ENCODE measurements at places on chromosomes 2 and 18. TPM values are rescaled to one million over a fixed set of nuclear protein-coding genes. Genes with fewer than 3 reads are reported as not detected.
A peak's percentile ranks its signal among the peaks of the same experiment; 100 is the strongest.

DNA sequence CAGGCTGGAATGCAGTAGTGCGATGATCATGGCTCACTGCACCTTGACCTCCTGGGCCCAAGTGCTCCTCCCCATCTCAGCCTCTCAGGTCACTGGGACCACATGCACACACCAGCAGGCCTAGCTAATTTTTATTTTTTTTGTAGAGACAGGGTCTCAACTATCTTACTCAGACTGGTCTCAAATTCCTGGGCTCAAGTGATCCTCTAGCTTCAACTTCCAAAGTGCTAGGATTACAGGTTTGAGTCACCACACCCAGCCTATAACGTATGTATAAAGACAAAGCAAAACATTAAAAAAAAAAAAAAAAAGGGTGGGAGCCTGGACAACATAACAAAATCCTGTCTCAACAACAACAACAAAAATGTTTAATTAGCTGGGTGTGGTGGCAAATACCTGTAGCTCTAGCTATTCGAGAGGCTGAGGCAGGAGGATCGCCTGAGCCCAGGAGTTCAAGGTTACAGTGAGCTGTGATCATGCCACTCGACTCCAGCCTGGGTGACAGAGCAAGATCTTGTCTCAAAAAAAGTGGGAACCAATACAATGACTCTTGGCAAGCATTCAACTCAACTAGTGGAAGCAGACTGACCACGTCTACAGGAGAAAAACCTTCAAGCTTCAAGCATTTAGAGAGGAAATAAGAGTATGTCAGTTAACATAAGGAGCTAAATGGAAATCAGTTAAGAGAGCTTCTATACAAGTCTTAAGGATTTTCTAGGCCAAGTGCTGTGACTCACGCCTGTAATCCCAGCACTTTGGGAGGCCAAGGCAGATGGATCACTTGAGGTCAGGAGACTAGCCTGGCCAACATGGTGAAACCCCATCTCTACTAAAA, 2.6 kb downstream of the GTF3C2 start:
- DNase-seq: peak; percentile 26

MC4R gene
- total RNA-seq: not detected

- no peak for DNase-seq
Observed at GRCh38 chr18:48805826-48806535, 144.8 kb downstream of the SMAD7 start.

DNA sequence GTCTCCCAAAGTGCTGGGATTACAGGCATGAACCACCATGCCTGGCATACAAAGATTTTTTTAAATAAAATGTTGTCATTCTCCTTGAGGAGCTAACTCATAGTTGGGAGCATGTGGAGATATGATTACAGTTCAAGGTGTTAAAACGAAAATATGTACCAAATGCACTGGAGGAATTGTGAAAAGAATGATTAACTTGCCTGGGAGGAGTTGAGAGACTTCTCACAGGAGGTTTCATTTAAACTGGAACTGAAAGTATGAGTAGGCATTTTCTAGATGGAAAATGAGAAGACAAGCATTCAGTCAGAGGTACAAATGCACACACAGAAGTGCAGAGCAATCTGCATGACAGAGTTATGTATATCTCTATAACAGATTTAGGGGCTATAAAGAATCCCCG, 126.6 kb upstream of the PDE1A start:
- no peak for DNase-seq

- peak; percentile 62 for DNase-seq
Observed at GRCh38 chr2:99836690-99837605, 305.4 kb downstream of the AFF3 start.

GRCh38 chr2:17752892-17753802, 463 bp downstream of the SMC6 start:
- DNase-seq: peak; percentile 43

CCDC142 gene
- total RNA-seq: 27.7 TPM

GRCh38 chr18:36942264-36942663, 113.3 kb downstream of the KIAA1328 start:
- DNase-seq: peak; percentile 31

PDE1A gene
- total RNA-seq: 34.9 TPM

DNA sequence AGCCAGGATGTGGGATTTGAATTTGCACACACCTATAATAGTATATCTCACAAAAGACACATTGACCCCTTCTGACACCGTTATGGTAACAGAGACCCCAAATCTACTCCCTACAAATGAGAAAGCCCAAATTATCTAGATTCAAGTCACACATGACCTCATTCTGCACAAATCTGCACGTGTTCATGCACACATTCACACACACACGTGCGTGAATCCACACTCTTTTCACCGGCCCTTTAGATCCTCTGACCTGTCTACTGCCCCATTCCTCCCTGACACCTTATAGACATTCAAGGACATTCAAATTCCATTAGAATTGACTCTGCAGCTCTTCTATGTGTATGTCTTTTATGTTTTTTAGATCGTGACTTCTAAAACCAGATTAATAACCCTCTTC, 627.8 kb upstream of the ID2 start:
- DNase-seq: no peak

DNA sequence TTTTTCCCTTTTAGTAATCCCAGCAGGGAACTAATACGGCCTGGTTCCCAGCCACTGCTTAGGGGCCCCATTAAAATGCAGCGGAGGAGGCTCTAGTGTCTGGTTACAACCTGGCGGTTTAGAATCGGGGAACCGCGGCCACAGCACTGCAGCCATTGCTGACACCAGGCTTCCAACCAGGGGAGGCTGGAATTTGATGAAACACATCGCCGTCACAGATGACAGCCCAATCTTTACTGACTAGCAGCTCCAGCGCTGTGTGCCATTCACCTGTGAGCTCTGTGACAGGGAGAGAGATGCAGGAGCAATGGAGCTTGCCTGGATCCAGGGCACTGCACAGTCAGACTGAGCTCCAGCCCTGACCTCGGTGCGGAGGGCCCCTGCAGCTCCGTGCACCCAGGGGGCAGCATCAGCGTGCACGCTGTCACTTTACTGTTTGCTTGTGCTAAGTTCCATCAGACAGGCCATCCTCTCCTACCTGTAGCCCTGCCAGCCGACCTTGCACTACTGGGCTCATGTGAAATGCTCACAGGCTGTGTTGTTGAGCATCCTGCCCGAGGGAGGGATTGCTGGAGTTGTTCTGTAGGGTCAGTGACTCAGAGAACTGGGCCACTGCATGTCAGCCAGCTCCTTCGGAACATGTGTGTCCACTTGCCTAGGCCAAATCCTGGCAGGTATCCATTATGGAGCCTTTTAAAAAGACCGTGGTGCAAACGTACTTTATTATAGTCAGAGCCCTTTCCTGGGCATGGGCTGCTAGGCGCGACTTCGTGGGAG, 203.5 kb downstream of the SEPTIN10 start:
- DNase-seq: peak; percentile 53

UPP2 gene
- not detected for total RNA-seq

DNA sequence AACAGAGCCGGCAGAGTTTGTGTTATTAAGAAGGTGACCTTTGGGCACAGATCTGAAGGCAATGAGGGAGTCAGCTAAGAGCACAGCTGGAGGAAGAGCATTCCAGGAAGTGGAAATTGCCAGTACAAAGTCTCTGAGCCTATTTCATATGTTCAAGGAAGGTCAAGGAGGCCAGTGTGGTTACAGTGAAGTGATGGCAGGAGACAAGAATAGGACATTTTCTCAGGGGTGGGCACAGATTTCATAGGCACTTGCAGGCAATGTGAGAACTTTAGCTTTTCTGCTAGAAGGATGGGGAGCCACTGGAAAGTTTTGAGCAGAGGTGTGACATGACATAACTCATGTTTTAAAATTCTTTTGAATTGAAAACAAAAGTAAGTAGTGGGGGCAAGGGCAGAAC, 50.3 kb downstream of the ARHGAP25 start:
- no peak for DNase-seq

EGR4 gene
- not detected for total RNA-seq

DNA sequence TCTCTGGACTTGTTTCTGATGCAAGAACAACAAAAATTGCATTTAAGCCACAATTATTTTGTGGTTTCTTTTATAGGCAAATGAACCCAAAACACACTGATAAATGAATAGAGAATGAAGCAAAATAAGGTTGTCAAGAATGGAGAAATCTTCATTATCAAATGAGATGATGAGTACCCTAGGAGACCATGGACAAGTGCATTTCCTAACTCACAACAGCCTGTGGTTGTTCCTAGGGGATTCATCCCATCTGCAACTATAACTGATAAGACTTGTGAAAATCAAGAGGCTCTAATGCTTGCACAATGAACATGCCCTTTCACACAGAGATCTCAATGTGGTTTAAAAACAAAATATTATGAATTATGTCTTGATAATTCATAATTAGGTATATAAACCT, 159.9 kb downstream of the PDE1A start:
- peak; percentile 4 for DNase-seq

GRCh38 chr2:231542136-231542535, 11.9 kb upstream of the NMUR1 start:
- DNase-seq: peak; percentile 58

DNA sequence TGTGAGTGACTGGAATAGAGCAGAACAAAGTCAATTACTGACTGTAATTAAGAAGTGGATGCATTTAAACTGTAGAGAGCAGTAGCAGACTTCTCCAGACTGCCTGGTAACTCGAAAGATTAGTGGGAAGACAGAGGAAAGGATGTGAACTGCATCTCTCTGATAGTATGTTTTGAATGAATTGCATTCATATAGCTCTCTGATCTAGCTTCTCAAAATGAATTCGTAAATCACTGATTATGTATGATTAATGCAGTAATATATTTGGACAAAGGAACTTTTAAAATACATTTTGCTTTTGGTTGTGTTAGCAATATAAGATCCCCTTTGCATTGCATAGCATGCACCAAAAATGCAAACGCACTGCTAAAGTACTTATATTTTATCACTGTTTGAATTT, 304.0 kb downstream of the ARHGAP15 start:
- peak; percentile 17 for DNase-seq

- DNase-seq: no peak
Observed at GRCh38 chr2:60158262-60158661, 395.2 kb downstream of the BCL11A start.

- no peak for DNase-seq
Observed at GRCh38 chr2:70356941-70357683, 55.2 kb upstream of the FAM136A start.

CLIP4 gene
- total RNA-seq: 73.5 TPM

DNA sequence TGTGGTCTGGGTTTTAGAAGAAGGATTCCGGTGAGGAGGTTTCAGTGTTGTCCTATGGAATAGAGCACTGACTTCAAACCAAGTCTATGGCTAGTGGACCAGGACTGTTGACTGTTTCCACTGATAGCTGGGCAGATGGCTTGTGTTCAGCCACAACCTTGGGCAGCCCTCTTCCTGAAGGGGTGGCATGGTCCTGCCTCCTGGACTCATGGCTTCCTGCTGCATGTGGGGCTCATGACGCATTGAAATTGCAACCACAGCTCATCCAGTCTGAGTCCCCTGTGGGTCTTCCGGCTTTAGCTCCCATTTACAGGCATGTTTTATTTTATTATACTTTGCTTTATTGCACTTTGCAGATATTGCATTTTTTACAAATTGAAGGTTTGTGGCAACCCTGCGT, 105.0 kb downstream of the B3GNT2 start:
- DNase-seq: no peak

CYBRD1 gene
- total RNA-seq: 412 TPM

EPB41L3 gene
- 28.0 TPM for total RNA-seq

DNA sequence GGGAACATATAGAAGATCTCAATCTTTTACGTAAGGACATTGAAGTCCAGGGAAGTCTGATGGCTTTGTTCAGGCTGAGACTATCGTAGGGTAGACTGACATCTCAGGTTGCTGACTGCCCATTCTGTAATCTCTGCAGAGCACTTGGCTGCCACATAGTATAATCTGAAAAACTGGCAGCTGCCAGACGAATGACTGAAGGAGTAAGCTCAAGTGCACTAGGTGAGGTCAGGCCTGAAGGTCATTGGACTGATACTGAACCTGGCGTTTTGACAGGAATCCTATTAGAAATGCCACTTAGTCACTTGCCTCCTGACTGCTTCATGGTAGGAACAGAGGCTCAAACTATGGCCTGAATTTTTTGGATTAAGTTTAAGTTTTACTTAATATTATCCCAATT, 23.5 kb downstream of the GPD2 start:
- DNase-seq: no peak

- DNase-seq: no peak
Observed at GRCh38 chr18:34971313-34971712, 69.9 kb upstream of the MAPRE2 start.

DNA sequence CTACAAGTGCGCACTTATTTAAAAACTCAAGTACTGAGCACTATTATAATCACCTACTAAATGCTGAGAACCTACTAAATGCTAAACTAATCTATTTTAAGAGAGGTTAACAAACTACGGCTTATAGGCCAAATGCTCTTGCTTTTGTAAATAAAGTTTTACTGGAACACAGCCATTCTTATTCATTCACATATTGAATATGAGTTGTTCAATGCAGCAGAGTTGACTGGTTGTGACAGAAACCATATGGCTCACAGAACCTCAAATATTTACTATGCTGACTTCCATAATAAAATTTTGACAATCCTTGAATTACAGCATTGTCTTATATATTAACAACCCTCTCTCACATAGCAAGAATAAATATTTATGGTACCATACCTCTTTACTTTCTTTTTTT, 103.2 kb downstream of the ZNF521 start:
- no peak for DNase-seq

DNA sequence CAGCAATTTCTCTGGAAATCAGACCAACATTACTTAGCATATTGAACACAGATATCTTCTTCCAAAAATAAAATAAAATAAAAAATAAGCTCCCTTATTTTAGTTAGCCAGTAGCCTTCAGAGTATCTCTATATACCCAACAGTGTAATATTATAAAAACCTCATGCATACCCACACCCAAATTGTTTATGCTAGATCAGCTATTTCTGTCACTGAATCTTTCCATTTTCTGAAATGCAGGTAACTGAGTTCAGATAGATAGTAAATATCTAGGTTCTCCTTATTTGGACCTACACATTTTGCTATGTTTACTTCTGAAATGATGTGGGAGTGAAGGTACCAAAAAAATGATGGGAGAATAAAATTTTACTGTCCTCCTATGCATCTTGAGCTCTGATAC, 39.9 kb downstream of the TTC21B start:
- DNase-seq: no peak

- DNase-seq: no peak
Observed at GRCh38 chr2:210324906-210325305, 9.9 kb upstream of the MYL1 start.

GRCh38 chr2:191638079-191638801, 39.7 kb upstream of the NABP1 start:
- no peak for DNase-seq

DNA sequence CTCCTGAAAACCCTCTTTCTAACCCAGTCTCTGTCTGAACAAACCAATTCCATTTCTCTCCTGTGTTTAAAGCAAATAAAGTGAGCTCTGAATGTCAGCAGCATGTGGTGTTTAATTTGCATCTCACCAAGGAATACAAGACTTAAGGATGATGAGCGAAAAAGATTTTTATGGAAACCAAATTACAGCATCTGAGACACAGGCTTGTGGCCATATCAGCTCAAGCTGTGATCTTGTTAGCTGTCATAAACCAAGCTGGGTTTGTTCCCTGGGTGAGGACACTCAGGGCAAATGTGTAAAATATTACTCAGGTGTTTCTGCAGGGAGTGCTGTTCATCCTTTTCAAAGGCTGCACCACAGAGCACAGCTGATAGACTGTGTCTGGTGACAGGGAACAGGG, 129.3 kb upstream of the REV1 start:
- DNase-seq: no peak

ANKRD30B gene
- total RNA-seq: 2.7 TPM

PAIP2B gene
- 1.6 TPM for total RNA-seq
